Transverse colon (tissue), 4 donors: ENCODE measurements at places on chromosomes 2 and 18.

- DNase-seq: peak; percentile 10
These were observed 7.5 kb upstream of the YPEL5 start for GRCh38 chr2:30139131-30139870.

DNA sequence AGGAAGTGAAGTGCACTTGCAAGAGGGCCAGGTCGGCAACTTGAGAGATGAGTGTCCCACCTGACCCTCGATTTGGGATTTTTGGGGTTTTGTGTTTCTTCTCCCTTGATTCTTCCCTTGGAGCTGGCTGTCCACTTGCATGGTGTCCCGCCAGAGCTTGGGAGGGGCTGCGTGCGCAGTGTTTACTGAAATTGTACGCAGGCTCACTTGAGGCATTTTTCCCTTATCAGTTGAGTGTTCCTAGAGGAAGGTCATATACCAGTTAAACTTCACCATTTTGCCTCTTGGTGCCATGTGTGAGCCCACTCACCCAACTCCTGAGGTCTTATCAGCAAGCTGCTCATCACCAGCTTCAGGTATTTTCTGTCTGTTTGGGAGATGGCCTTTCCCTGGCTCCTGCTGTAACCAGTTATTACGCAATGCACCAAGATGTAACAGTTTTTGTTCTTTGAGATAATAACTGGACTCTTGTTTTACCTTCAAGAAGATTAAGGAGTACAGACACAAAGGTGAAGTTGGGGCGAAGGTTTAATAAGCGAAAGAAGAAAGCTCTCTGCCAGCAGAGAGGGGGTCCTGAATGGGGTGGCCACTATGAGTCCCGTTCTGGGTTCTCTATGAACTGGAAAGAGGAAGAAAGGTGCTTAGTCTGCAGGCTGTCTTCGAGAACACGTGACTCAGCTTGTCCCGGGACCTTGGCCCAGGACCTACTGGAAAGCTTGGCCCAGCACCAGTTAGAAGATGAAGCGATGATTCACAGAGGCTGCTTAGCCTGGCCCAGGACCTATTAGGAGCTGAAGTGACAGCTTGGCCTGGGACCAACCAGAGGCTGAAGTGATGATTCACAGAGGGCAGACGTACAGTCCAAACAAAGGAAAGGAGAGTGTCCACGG lies 21.5 kb upstream of the TXNL4A start:
- peak; percentile 62 for DNase-seq

DNA sequence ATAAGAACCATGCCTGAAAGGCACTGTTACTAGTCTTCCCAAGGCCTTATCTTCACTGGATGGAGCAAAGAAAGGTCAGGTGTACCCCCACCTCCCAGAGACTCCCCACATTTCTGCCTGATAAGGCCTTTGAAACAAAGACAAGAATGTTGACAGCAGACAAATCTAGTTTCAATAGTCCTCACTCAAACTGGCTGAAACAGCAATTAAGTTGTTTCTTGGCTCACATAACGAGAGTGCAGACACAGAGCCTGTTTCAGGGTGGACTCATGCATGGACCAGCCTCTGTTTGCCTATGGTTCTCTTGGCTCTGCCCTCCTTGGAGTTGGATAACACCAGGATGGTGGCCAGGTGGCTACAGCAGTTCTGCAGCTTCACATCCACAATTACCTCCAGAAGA lies 7.5 kb upstream of the CFAP221 start:
- no peak for DNase-seq

- DNase-seq: no peak
These were observed 85.2 kb downstream of the DNMT3A start for GRCh38 chr2:25256488-25256875.

- no peak for DNase-seq
These were observed 63.3 kb upstream of the NEDD4L start for GRCh38 chr18:57980573-57981307.
